ENCODE measurements at places on chromosomes 12 and 14.

DNA sequence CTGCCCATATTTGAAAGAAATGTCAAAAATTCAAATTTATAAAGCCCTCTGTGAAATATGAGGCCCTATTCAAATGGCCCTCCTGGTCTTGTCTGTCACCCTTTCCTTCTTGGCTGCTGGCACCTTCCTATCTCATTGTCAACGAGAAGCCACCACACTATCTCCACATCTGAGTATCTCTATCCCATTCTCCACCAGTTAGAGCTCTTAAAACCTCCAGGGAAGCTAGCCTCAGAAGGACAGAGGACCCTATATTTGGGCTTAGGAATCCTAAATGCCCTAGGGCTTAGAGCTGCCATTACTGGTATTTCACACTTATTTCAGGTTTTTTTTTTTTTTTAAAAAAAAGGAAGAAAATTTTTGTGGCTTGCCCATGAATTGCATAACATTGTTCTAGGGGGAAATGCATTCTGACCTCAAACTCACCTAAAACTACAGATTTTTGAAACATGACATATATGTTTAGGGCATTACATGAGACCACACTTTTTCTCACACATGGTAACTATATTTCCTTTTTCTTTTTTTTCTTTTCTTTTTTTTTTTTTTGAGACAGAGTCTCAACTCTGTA lies 25.0 kb downstream of the SLC25A21 start:
- no peak for DNase-seq

DNA sequence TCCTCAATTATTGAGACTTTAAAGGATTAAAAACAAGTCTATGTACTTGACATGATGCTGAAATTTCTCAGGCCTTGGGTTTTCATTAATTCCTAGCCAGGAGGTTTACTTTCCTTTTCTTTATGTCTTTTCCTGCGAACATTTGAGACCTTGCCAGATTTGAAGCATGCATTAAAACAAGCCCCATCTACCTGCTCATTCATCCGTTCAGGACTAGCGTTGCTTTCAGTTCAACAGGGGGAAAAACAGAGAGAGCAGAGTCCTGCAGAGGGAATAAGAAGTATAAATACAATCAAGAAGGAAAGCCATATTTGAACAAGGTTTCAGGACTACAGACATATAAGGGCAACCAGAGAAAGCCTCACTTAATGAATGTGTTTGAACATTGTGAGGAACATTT lies 542.4 kb downstream of the DIO2 start:
- no peak for DNase-seq

DNA sequence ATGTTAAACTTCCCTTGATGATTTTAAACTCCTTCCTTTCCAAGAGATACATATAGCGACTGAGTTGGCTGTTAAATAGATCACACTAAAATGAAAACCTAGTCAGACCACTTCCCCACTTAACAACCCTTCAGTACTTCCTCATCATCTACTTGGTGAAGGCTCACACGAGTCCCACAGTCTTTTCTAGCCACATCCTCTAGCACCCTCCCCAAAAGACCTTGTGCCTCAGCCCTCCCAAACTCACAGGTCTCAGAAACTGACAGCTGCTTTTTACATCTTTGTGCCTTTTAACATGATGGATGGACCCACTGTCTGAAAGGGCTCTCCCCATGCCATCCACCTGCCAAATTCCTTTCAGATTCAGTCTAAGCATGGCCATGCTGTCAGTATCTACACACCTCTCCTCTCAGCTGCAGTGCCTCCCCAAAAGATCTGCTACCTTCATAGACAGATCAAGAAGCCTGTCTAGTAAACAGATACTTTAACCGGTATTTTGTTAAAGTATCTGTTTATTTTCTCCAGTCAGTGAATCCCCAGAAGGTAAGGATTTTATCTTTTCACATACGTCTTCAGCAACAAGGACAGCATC lies 65.1 kb upstream of the GPHB5 start:
- DNase-seq: peak; percentile 19

DNA sequence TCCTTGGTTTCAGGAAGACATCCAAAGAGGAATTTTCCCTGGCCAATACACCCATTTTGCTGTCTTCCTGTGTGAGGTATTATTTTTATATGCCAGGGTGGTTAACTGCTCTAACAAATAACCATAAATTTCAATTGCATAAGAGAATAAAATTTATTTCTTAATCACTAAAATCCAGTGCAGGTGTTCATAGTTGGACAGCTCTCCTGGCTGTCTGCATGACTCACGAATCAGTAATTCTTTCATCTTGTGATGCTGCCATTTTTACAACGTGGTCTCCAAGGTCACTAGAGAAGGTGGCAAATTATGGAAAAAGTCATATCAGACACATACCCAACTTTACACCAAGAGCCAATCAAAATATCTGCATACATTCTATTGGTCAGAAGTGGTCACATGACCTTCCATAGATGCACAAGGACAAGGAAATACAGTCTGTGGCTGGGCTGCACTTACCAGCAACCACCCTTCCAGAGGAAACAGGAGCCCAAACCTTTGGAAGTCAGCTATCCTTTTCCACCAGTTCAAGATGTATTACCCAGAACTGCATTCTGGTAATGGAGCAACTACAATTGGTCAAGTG lies 193.5 kb upstream of the PLEKHG7 start:
- no peak for DNase-seq

GRCh38 chr14:95664066-95664465 lies 22.2 kb upstream of the TCL1B start:
- no peak for DNase-seq

DNA sequence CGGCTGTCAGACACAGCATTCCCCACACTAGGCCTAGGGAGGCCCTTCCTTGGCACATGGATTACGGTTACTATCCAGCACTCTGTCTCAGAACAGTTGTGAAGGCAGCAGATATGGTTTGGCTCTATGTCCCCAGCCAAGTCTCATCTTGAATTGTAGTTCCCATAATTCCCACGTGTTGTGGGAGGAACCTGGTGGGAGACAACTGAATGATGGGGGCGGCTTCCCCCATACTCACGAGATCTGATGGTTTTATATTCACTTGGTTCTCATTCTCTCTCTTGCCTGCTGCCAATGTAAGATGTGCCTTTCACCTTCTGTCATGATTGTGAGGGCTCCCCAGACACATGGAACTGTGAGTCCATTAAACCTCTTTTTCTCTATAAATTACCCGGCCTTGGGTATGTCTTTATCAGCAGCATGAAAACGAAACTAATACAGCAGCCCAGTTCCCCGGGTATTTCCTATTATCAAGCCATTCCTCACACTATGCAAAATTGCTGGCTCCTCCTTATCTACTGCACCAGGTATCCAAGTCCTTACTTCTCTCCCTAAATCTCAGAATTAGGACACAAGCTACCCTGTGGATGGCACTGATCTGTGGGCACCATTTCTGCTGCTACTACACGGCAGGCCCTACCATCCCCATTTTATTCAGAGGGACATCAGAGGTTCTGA lies 33.3 kb downstream of the NT5DC3 start:
- no peak for DNase-seq

Measured in CD4-positive, alpha-beta T cell treated with Interleukin-15 for 1 hour (primary cell).